OCI-M1 (cell line): ENCODE measurements at places on chromosomes 12 and 14.

DNA sequence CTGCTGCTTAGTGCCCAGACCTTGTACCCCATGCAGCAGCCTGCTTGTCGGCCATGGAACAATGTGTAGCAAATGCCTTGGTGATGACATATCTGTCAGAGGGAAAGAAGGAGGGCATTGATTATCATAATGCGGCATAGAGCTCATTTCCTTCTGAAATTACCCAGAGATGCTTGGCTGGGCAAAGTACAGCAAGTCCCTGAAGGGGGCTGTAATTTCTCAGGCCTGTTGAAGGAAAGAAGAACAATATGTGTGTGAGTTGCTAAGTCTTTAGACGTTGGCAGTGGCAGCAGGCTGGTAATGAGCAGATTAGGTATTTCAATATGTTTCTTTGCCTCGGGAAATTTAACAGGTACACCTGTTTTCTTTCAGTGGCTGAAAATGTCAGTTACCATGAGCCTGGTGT, 128.6 kb downstream of the CRADD start:
- DNase-seq: no peak

DNA sequence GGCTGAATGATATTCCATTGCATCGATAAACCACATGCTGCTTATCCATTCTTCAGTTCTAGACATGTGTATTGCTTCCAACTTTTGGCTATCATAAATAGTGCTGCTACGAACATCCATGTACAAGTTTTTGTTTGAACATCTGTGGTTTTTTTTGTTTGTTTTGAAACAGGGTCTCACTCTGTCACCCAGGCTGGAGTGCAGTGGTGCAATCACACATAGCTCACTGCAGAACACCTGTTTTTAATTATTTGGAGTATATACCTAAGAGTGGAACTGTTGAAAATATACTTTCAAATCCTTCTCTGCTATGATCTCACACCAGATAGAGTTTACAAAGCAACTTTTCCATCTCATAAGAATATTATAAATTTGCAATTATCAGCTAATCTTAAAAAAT, 124.2 kb downstream of the TTC7B start:
- no peak for DNase-seq

DNA sequence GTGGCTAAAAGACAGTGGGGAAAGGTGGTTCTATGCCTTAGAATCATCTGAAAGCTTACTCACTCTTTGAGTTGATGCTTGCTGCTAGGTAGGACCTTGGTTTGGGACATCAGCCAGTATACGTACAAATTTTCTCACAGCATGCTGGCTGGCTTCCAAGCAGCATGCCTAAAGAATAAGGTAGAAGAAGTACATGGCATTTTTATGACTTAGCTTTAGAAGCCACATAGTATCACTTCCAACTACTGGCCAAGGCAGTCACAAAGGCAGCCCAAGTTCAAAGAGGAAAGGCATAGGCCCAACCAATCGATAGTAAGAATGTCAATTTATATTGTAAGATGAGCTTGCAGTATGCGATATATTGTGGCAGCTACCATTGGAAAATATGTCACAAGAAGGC, 284.2 kb upstream of the CAND1 start:
- DNase-seq: no peak

DNA sequence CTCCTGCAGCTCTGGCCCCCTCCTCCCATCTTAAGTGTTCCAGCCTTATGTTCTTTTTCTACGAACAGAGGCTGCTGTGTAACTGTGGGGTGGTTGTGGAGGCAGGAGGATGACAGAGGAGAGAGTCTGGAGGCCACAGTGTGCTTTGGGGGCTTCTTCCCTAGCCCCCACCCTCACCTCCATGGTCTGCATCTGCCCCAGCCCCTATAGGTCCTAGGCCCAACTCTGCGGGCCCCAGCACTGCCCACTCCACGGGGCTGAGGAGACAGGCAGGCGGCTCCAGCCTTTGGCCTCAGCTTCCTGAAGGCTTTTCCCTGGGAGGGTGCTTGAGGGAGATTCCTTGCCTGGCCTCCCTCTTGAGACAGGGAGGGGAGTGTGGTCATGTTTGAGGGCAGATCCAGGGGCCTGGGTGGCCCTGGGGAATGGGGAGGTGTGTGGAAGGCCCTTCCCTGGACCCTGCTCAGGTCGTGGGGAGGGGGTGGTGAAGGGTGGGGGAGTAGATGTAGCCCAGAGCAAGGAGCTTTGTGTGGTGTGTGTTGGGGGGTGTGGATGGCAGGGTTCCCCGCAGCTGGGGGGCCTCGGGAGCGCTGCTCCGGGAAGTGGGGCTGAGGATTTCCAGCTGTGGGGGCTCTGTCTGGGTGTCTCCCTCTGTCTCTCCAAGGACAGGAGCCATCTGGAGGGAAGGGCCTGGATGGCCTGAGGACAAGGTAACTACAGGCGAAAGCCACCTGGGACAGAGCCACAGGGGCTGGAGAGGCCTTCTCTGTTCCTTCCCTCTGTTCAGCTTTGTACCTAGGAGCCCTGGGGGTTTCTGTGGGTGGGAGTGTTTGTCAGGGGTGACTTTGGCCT, 1.1 kb downstream of the SMIM41 start:
- DNase-seq: no peak

DNA sequence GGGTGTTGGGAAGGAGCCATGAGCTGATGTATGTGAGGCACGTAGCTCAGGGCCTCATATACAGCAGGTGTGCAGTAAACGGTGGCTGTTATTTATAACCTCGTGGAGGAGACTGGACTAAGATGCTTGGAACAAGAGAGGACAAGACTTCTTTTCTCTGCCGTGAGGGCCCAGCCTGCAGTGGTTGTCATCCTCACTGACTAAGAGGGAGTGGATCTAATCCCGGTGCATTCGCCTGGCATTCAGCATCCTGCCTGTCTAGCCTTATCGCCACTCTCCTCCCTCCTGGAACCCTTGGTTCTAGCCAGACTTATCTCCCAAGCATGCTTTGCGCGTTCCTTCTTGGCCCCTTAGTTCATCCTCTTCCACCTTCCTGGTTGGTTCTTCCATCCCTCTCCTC, 3.9 kb downstream of the TSPAN9 start:
- DNase-seq: no peak

GRCh38 chr12:127903146-127903545, 363.8 kb upstream of the TMEM132C start:
- DNase-seq: no peak

DNA sequence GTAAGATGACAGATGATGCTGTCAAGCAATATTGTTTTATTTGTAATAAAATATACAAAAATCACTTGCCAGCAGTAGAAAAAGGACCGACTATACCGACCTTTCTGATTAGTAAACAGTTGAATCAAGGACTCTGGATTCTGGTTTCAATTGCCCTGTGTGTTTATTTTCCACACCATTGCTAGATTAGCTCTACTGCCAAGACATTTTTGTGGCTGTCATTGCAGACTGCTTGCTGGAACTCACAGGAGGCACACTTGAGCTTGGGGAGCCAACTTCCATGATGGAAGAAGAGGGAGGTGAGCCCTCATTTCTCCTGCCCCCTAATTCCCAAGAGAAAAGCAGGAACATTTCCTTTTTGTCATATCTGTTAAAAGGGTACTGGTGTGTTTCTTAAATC, 51.3 kb downstream of the MAPKAPK5 start:
- DNase-seq: no peak

DNA sequence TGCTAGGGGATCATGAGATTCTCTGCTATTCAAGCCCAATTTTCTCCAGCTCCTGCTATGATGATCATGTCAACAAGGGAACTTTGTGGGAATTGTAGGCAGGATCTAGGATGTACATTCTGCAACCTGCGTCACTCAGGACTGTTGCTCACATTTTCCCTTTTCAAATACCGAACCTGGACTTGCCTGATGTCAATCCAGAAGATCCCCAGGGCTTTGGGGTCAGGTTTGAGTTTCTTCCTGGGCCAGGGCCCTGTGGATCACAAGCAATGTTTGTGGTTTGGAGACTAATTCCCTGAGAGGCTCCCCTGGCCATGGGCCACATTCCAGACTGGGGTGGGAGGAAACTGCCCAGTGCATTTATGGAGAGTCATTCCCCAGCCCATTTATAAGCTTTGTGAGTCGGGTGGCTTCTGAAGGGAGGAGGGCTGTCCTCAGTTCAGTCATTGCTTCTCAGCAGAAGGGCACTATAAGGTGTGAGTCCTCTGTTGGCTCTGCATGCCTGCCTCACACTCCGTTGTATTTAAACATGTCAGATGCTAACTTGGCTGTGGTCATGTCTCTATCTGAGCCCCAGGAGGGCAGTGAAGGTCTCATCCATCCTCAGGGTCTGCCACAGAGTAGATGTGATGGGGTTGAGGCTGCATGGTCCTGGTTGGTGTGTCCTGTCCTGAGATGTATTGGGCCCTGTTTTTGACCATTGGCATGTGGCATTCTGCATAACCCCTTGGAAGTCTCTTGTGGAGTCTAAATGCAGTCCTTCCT, 6.5 kb downstream of the KRT86 start:
- peak; percentile 43 for DNase-seq

- DNase-seq: no peak
Measured at GRCh38 chr14:57199921-57200320, 68.8 kb downstream of the EXOC5 start.

GRCh38 chr14:104651876-104652260, 37.5 kb upstream of the INF2 start:
- no peak for DNase-seq

GRCh38 chr14:72683787-72684186, 210.1 kb downstream of the DPF3 start:
- DNase-seq: no peak

DNA sequence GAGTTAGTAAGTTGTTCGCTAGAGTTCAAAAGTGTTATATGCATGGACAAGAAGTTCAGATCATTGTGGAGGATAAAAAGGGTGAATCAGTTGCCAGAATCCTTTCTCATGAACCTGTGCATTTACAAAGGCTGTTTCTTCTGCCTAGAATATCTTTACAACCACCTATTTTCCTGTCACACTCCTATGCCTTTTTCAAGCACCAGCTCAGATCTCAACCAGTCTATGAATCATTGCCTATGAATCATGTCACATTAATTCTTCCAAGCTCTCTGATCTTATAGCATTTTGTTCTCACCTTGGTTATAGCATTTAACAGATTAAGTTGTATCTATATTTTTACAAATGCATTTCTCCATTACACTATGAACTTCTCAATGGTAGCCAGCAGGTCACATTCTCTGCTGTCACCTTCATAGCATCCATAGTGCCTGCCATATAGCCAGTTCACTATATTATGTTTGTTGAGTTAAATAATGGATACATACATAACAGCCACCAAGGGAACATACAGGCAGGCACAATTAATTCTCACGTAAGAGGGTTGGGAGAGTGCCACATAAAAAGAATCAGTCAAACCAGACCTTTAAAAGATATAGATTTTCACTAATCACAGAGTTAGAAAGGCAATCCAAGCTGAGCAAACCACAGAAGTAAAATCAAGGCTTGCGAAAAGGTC, 573.0 kb downstream of the FOXG1 start:
- no peak for DNase-seq

- no peak for DNase-seq
Measured at GRCh38 chr12:130086248-130086647, 76.0 kb upstream of the FZD10 start.

- DNase-seq: no peak
Measured at GRCh38 chr12:92156139-92156538, 10.5 kb upstream of the BTG1 start.

DNA sequence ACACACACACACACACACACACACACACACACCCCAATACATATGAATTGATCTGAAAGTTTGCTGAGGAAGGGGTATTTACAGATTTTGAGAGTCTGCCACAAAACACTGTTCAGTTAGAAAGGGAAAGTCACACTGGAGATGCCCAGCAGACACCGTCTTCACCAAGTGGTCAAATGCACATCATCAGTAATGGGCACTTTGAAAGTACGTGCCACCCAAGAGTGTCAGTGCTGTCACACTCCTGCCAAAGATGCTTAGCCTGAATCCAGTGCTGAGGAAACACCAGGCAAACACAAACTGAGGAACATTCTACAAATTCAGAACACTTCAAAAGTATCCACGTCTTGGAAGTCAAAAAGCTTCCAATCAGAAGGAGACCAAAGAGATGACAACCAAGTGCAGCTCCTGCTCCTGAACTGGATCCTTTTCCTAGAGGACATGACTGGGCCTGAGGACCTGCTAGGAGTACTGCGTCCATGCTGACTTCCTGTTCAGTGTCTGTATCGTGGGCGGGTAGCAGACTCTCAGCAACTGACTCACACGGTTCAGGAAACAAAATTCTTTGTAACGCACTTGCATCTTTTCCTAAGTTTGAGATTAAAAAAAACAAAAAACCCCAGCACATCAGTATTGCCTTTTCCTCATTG, 18.6 kb downstream of the PSMC1 start:
- no peak for DNase-seq

- no peak for DNase-seq
Measured at GRCh38 chr12:98845957-98846356, 200.9 kb downstream of the APAF1 start.

DNA sequence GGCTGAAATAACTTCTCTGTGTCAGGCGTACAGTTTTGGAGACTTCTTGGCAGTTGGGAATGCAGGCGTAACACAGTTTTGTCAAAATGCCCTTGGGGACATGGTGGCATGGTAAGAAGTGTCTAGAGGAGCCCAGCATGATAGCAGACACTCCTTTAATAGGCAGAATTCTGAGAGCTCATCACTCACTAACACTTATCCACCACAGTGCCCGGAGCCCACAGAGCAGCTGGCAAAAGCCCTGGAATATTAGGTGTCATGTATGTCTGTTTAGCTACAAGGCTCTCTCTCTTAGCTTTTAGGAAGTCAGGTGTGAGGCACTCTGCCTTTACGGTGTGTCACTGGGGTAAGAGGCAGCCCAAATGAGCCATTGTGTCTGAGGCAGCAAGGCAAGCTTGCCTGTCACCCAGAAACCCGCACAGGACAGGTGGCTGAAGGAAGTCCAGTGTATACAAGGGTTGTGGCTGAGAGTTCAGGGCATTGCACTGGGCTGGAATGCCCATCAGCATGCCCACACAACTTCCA, 96.3 kb downstream of the ESRRB start:
- no peak for DNase-seq

- no peak for DNase-seq
Measured at GRCh38 chr14:101730626-101731186, 30.8 kb upstream of the PPP2R5C start.

DNA sequence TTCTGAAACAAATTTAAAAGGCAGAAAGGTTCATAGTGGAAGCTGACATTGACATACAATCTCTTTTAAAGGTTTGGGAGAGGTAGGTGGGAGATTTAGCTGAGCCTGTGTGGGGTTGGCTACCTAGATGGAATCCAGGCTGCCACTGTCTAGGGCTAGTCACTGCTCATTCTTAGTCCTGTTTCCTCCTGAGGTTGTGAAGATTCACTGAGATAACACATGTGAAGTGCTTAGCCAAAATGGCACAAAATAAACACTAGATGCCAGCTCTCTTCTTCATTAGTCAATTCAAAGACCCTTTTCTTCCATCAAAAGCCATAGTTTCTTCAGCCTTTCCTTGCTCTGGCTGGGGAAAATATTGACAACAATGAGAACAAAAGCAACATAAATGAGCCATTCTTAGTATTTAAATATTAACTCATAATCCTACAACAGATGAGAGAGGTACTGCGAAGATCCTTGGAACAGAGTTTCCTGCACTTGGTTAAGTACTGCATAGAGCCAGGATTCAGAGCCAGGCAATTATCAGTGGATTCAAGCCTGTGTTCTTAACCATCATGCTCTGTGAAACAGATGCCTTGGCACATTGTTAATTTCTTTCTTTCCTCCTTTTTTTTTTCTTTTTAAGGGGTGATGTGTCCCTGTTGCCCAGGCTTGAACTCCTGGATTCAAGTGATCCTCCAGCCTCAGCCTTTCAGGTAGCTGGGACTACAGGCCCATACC, 3.5 kb downstream of the MYF6 start:
- DNase-seq: no peak

GRCh38 chr14:26596543-26597061, 1.2 kb downstream of the NOVA1 start:
- no peak for DNase-seq
